ENCODE measurements at places on chromosomes 4 and X. TPM values are rescaled to one million over a fixed set of nuclear protein-coding genes. Genes with fewer than 3 reads are reported as not detected.

SATL1 gene
- not detected for total RNA-seq

F11 gene
- total RNA-seq, result 1.5 TPM

PRSS12 gene
- total RNA-seq, result 1.1 TPM

UGT2B10 gene
- total RNA-seq, result not detected

GABRA4 gene
- 0.19 TPM for total RNA-seq

ALB gene
- total RNA-seq, result 0.19 TPM

CEP135 gene
- total RNA-seq, result 9.2 TPM

NR3C2 gene
- total RNA-seq, result 43.4 TPM

SPRY1 gene
- total RNA-seq, result 134 TPM

FAM200B gene
- total RNA-seq, result 44.0 TPM

ZNF674 gene
- 6.3 TPM for total RNA-seq

SMPX gene
- not detected for total RNA-seq

ITGB1BP2 gene
- total RNA-seq, result 1.8 TPM

GC gene
- 0.69 TPM for total RNA-seq

ANKRD50 gene
- total RNA-seq, result 12.1 TPM

EFHC2 gene
- 6.4 TPM for total RNA-seq

HEPH gene
- 14.4 TPM for total RNA-seq

GLRA2 gene
- not detected for total RNA-seq

NEIL3 gene
- 0.35 TPM for total RNA-seq

NOX1 gene
- total RNA-seq, result not detected

GNRHR gene
- not detected for total RNA-seq

LUZP4 gene
- total RNA-seq, result not detected

DCAF8L2 gene
- total RNA-seq, result not detected

TMSB4X gene
- total RNA-seq, result 2,421 TPM
